Uterus (tissue), 4 donors: ENCODE measurements at places on chromosomes 16 and 17.

GRCh38 chr16:63426275-63426870, 1390.1 kb upstream of the CDH8 start:
- no peak for DNase-seq

DNA sequence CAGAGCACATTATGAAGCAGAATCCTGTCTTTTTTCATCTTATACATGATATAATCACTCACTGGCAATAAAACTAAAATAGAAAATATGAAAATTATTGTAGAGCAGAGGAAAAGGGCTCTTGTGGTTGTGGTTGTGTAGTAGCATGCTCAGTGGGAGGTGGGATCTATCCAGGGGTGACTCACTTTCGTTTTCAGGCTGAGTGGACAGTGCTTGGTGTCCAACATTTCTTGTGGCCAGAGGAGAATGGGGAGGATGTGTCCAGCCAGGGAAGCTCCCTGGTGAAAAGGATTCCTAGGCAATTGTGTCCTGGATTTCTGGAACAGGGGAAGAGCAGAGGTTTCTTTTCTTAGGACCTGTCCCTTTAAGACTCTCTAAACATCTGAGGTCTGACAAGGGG, 31.9 kb upstream of the CPHXL start:
- no peak for DNase-seq

DNA sequence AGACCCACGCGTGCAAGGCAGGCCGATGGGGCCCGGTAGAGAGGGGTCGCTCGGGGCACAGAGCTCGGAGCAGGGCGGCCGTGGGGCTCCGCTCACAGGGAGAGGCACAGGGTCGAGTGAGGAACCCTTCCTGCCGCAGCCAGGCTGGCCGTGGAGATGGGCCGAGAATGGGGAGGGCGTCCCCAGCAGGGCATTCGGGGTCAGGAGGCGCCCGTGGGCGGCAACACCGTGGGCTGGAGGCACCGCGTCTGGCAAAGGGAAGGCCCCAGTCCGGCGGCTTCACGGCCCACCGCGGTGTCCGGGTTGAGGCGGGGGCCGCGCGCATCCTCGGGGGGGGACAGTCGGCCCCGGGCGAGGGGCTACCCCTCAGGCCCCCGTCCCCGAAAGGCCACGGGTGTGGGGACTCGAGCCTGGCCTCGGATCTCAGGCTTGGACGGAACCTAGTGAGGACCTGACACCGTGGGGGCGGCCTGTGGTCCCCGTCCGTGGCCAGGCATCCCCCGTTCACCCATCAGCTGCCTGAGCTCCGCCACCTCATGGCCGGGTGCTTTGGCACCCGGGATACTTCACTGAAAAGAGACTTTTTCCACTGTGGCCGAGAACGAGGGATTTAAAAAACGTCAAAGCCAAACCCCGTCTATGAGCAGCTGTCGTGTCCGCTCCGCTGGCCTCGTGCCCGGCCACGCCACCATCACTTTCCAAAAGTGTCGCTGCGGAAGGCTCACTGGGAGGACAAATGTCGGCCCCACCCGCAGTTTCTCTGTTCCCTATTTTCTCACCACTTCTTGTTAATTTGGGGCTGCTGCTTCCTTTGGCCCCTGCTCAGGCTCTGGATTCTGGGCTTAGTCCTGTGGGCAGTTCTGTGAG, 73.6 kb downstream of the METRNL start:
- DNase-seq, result no peak

DNA sequence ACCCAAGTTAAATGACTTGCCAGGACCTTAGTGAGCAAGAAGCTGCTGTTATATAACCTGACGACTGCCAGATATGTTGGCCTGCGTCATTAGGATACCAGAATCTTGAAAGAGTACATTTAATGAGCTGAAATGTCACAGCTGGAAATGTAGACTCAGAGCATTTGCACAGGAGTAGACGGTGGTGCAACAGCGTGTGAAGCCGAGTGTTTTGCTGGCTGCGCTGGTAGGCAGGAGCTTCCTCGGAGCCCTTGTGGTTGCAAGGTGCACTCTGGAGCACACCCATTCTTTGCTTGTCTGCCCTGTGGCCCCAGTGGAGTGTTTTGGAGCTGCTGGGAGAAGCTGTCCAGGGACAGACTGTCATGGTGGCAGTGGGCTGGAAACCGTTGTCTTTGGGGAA, 79.3 kb downstream of the BANP start:
- DNase-seq, result no peak

- DNase-seq, result no peak
Observed at GRCh38 chr16:27628241-27628942, 78.4 kb downstream of the KATNIP start.

DNA sequence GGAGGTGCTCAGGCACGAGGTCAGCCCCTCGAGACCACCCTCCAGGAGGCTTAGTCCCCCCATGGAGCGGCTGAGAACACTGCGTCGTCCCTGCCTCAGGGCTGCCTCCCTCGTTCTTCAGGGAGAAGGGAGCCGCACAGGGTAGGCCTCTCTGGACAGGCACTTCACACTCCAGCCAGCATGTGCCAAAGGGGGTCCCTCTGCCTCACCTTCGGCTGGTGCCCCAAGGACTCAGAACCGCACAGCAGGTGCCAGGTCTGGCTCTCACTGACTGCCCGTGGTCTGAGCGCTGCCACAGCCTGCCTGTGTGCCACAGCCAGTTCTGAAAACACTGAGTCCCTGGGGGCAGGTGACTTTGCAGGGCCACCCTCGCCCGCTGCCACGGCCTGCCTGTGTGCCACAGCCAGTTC, 7.1 kb downstream of the P2RX5 start:
- no peak for DNase-seq

- DNase-seq, result no peak
Observed at GRCh38 chr17:38540514-38541045, 65.2 kb downstream of the SRCIN1 start.

- DNase-seq, result no peak
Observed at GRCh38 chr16:397135-397661, at the start of gene NME4. NME4 (plus strand) TSS chr16:397199; CDS start chr16:397223, 24 bp downstream.

DNA sequence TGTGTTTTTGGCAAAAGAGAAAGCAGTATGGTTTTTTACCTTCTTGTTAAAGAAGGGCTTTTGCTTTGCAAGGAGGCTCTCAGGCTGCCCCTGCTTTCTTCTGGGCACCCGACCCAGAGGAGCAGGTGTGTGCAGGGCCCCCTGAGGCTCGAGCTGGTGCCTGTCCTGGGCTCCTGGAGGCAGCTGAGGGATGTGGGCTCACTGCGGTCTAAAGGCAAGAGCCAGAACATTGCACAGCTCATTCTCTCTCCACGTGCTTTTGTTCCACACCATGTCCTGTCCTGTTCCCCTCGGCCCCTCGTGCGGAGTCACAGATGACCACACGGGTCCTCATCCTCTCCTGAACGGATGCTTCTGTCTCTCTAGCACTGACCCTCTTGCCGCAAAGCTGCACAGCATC, 36.7 kb upstream of the CAPN15 start:
- DNase-seq, result no peak

GRCh38 chr16:66335704-66336329, 30.7 kb upstream of the CDH5 start:
- no peak for DNase-seq

GRCh38 chr17:34644941-34645550, 65.7 kb downstream of the TMEM132E start:
- DNase-seq, result no peak

DNA sequence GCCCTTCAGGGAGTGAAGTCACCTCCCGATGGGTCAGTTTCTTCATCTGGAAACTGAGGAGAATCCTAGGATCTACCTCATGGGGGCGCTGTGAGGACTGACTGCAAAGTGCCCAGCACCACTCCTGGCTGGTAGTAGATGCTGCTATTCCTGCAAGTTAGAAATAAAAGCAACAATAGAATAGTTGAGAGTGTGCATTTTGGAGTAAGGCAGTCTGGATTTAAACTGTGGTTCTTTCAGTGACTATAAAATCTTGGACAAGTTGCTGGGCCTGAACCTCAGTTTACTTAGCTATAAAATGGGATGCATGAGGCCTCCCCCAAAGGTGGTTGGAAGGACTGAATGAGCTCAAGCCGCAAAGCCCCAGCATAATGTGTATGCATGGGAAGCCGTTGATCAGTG, 70.6 kb downstream of the CYB5B start:
- no peak for DNase-seq

DNA sequence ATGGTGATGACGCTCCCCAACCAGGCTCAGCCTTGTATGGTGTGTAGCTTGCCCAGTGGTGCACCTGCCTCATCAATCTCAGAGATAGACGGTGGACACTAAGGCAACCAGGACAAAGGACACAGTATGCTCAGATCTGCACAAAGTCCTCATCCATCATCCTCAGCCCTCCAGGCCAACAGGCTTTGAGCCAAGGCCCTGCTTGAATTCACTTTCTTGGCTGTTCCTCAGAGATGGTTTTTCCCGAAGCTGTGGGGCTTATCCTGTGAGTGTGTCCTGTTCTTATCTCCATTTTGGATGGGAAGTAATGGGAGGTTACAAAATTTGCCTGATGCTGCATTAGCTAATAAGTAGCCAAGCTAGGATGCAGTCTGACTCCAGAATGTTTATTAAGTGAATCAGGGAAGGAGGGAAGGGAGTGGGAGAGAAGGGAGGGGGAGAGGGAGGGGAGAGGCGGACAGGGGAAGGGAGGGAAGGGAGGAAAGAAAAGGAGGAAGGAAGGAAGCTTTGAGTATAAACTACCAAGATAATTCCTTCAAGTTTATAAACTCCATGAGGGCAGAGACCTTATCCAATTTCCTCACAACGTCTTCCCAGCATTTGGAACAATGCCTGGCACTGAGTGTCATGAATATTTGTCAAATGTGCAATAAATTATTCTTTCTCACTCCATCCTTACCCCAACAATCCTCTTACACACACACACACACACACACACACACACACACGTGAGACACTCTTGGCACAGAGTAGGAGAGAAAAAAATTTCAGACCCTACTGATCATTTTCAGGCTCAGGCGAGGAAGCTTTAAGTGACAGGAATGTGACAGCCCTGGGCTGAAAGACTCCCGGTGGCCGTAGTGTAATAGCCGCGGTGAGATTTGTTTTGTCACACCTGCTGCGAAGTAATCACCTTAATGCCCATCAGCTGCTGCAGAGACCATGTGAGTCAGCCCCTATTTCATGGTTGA, 84.3 kb downstream of the BMERB1 start:
- peak; percentile 84 for DNase-seq

- DNase-seq, result peak; percentile 73
Observed at GRCh38 chr17:42678951-42679491, 2.2 kb upstream of the PLEKHH3 start.

- no peak for DNase-seq
Observed at GRCh38 chr17:81920612-81921536, 2.9 kb upstream of the SIRT7 start.

- DNase-seq, result no peak
Observed at GRCh38 chr17:51461578-51462004, 201.2 kb downstream of the UTP18 start.

GRCh38 chr16:52629296-52629695, 82.4 kb upstream of the TOX3 start:
- no peak for DNase-seq

- DNase-seq, result no peak
Observed at GRCh38 chr17:7993972-7994589, 8.3 kb upstream of the GUCY2D start.

GRCh38 chr16:26816885-26817571, 249.7 kb upstream of the C16orf82 start:
- no peak for DNase-seq

GRCh38 chr16:74575807-74576643, 30.9 kb downstream of the GLG1 start:
- DNase-seq, result no peak

DNA sequence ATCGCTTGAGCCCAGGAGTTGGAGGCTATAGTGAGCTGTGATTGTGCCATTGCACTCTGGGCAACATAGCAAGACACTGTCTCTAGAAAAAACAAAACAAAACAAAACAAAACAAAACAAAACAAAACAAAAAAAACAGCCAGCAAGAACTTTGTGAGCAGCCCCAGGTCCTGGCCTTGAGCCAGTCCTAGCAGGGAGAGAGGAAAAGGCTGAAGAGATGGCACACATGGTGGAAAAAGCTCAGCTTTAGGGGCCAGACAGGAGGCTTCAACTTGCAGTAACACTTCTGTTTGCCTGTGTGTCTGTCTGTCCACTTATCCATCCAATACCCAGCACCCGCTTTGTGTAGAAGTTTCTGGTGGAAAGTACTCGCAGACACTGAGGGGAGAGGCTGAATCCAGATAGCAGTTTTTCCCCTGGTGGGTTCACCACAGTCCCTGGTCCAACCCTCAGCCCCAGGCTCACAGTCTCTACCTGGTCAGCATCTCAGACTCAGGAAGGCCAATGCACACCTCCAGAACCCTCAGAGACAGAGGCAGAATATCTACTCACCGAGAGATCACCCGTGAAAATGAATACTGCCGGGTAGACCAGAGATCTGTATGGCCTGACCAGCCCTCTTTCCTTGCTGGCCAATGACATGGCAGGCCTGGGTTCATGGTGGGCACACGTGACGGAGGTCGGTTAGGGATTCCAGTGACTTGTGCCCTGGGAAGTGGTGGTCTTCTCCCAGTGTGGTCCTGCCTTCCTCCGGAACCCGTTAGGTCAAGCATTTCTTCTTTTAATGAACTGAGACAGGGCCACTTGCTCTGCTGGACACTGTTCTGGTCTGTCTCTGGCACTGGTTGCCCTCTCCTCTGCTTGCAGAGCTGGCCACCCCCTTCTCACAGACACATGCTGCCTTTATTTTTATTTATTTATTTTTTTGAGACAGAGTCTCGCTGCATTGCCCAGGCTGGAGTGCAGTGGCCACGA, 79.5 kb upstream of the DNAJA2 start:
- no peak for DNase-seq

- no peak for DNase-seq
Observed at GRCh38 chr16:82638095-82638798, 11.5 kb downstream of the CDH13 start.

DNA sequence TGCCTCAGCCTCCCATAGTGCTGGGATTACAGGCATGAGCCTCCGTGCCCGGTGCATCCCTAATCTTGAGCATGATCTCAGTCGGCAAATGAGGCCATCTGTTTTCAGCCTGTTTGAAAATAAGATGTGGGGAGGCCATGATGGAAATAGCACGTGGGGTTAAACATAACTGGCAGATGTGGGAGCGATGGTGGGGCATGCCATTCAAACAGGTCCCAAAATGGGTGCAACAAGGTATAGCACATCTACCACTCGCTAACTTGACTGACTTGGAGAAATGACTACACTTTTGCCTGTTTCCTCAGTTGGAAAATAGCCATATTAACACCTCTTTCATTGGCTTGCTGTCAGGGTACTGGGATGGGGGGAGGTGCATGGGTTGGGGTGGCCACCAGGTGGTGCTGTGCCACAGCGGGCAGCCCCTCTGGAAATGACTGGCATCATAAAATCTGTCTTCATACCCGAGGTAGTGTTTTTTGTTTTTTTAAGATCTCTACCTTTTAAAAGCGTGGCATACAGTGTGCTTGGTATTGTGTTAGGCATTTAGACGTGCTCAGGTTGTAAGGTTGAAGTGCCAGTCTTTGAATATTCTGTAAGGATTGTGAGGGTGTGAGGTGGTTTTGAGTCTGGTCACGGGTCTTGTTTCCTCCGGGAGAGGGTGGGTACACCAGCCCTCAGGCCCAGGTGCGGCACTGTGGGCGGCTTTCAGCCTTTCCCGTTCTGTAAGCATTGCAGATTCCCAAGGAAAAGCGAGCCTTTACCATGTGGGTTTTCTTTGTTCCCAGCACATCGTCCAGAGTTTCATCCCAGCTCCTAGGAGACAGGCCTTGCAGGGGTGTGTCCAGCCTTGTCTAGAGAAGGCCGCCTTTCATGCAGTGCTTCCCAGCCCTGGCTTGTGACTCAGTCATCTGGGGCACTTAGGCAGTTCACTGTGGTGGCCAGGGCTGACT, 2.9 kb upstream of the TTYH2 start:
- peak; percentile 61 for DNase-seq

- DNase-seq, result no peak
Observed at GRCh38 chr17:14840616-14841231, 424.4 kb downstream of the PMP22 start.
